GDM1 (cell line): ENCODE measurements at places on chromosomes 3 and 15.

- DNase-seq = no peak
Measured at GRCh38 chr15:96330064-96330449, 443 bp upstream of the NR2F2 start.

- no peak for DNase-seq
Measured at GRCh38 chr3:31813197-31813596, 167.9 kb downstream of the OSBPL10 start.

- no peak for DNase-seq
Measured at GRCh38 chr15:43249236-43249635, 17.5 kb downstream of the TGM5 start.

DNA sequence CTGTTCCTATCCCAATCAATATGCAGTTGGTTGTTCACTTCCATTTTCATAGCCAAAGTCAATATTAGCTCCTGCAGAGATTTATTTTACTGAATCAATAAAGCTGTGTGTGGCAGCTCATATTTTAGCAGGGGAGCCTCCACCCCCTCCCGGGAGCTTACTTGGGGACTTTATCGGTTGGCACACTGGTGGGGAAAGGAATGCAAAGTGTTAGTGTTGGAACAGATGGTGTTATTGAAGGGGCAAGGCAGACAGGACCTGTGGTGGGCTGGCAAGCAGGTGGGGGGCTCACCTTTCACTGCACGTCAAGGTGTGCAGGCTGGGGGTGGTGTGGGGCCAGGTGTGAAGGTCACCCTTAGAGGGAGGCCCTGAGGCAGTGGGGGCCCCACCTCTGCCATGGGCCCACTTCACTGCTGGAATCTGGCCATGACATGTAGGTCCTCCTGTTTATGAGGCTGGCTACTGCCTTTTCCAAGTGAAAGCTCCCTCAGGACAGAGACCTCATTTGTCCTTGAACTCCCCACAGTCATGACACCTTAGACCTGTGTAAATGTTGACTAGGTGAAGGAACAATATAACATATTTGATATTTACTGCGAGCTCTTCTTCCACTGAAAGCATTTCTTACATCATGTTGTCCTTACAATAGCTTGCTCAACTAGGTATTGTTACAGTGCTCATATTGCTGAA lies 44.0 kb upstream of the SEC22A start:
- DNase-seq = no peak

DNA sequence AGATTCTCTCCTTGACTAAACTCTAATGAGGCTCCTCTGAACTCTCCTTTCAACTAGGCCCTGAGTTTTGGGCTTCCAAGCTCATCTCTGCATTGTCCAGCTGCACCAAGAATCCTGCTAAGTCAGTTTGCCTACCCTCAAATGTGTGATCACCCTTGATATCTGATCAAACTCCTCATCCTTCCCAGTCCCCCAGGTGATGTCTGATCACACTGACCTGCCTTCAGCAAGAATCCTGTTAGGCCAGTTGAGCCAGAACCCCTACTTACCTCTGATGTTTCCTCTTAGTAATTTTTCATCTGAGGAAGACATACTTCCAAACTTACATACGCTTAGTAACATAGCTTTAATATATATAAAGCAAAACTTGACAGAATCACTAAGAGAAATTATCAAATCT lies 28.8 kb downstream of the SUMF1 start:
- DNase-seq = no peak

GRCh38 chr3:107710851-107711250 lies 188.1 kb downstream of the BBX start:
- no peak for DNase-seq

- DNase-seq = no peak
Measured at GRCh38 chr3:53513556-53514190, 19.3 kb downstream of the CACNA1D start.

DNA sequence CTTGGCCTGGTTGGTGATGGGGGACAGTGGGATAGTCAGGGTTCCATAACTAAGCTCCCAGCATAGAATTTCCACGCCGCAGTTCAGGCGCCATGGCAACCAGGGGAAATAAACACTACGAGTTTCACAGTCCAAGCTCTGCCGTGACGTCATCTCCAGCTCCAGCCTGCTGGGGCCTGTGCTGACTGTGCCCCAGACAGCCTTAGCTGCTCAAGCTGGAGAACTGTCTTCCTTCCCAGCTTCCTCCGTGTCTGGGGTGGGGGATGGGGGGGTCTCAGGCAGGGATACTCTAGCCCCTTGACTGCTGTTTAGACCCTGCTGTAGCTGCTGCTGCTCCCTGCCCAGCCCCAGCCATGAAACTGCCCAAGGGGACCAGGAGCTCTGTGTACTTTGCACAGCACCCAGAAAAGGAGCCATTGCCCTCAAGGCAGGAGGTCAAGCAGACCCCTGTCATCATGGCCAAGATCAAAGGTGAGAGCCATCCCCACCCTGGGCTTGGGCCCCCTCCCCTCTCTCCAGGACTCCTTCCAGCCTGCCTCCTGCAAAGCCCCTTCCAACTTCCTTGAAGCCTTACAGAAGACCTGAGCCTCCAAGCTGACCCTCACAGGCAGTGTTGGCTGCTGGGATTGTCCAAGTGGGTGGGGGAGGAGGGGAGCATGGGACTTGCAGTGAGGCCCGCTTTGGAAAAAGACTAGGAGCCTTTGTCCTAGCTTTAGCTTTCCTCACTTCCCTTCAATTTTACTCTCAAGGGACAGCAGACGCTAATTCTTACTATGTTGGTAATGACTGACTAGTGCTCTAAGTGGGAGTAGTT lies 11.4 kb upstream of the CSPG4 start:
- DNase-seq = no peak

DNA sequence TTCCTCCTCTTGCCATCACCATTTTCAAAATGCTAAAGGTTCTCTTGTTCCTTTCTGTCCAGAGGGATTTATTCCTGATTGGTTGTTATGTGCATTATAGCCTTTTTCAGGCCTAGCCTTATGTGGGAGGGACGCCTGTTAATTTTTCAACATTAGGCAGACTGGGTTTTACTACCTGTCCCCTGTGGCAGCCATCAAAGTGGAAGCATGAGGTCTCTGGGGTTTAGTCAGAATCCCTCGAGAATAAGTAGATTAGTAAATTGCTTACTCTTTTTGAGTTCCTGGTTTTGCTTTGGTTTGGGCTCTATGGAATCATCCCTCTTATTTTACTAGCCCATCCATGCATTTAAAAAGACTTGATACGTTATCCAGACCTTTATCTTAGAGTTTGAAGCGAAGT lies 32.4 kb downstream of the PAK2 start:
- no peak for DNase-seq

GRCh38 chr3:17179381-17180205 lies 294.8 kb downstream of the PLCL2 start:
- no peak for DNase-seq

DNA sequence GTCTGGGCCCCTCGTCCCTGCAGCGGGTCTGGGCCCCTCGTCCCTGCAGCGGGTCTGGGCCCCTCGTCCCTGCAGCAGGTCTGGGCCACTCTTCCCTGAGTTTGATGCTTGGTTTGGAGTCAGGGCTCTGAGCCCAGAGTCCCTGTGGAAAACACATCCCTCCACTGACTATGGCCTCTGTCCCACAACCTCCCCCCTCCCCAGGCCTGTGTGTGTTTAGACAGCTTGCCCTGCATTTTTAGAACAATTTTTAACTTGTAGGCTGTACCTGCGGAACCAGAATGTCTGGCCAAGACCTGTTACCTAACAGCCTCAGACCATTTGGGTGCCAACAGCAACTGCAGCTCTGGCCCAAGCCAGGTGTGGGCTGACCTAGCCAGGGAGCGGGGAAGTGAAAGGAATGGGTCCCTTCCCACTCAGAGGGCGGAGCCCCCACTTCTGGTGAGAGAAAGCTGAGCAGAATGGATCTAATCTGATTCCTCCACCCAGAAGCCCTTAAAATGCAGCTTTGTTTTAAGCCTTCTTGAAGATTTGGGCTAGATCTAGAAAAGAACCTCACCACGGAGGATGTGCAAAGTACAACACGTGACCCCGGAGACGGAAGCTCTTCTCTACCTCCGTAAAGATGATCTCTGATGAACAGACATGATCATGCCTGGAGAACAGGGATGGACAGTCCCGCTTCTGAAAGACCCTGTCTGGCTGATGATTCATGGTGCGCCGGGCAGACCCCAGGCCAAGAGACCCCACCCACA lies 60.5 kb upstream of the TFRC start:
- no peak for DNase-seq

DNA sequence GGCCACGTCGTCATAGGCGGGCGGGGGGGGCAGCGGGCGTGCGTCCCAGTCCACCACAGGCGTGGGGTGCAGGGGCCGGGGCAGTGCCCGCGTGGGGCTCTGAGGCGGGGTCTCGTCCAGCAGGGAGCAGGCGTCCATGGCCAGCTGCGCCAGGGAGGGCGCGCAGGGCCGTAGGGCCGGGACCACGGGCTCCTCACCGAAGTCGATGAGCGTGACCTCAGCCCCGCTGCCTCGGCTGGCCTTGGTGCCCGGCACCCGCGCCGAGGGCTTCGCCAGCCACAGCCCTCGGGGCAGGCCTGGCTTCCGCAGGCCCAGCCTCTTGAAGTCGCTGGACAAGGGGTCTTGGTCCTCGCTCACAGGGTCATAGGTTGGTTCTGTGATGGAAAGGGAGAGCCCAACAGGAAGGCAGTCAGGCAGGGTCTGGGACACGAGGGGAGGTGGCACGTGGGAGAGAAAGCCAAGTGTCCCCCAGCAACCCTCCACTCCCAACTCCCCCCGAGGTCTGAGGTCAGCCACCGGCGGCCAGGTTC lies 40.0 kb downstream of the TNK2 start:
- no peak for DNase-seq

DNA sequence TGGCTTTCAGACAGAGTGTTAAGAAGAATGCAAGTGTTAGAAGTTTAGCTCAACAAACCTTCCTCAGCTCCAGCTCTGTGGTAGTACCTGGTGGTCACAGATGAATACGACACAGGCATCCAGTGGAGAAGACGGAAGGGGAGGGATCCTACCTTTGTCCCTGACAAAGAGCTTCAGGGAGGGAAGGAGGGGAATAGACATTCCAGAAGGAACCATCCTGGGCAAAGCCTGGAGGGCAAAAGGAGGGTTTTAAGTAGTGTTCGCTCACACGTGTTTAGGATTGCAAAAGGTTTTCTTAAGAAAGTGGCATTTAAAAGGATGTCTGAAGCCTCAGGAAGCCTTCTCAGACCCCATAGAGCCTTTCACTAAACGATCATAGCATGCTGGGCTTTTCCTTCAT lies 2.8 kb downstream of the CHCHD4 start:
- no peak for DNase-seq

- DNase-seq = peak; percentile 23
Measured at GRCh38 chr15:98787936-98788757, 139.8 kb downstream of the IGF1R start.

- no peak for DNase-seq
Measured at GRCh38 chr3:180700941-180701340, 21.7 kb upstream of the CCDC39 start.

GRCh38 chr3:152236716-152237115 lies 32.0 kb upstream of the MBNL1 start:
- no peak for DNase-seq

DNA sequence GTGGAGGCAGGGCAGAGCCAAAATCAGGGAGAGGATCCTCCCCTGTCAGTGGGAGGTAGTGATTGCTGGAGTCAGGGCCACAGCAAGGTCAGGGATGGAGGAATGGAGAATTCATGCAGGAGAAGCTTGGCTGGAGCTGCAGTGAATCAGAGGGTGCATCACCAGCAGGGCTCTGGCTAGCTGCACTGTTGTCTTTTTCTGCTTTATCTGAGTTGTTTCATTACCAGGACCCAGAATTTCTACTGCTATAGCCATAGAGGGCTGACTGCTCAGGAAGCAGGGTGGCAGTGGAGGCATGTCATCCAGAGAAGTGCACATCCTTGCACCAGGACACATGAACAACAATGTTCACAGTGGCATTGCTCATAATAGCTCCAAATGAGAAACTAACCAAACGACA lies 113.5 kb upstream of the GALNT15 start:
- no peak for DNase-seq

- no peak for DNase-seq
Measured at GRCh38 chr3:65497846-65498245, 540.9 kb downstream of the MAGI1 start.

DNA sequence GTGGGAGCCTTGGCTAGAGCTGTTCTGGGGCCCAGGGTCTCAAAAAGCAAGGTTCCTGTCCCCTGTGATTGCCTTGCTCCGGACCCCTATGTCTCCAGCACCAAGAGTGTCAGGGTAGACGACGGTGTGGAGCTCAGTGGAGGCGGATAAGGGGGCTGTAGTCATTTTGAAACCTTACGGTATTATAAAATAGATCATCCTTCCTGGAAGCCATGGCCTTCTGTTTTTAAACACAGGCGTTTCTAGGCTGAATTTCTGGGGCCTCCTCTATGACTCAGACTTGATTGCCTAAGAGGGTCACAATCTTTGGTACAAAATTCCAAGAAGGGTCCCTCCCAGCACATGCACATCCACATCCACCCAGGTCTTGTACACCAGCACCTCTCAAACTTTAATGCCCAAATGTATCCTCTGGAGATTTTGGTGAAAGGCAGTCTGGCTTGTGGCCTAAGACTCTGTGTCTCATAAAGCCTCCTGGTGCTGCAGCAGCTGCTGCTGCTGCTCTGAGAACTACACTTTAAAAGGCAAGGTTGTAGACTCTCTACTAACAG lies 70.5 kb upstream of the XCR1 start:
- DNase-seq = no peak

GRCh38 chr15:80697075-80697685 lies 2.1 kb downstream of the ABHD17C start:
- no peak for DNase-seq

GRCh38 chr3:56219894-56220805 lies 248.1 kb downstream of the ERC2 start:
- no peak for DNase-seq

DNA sequence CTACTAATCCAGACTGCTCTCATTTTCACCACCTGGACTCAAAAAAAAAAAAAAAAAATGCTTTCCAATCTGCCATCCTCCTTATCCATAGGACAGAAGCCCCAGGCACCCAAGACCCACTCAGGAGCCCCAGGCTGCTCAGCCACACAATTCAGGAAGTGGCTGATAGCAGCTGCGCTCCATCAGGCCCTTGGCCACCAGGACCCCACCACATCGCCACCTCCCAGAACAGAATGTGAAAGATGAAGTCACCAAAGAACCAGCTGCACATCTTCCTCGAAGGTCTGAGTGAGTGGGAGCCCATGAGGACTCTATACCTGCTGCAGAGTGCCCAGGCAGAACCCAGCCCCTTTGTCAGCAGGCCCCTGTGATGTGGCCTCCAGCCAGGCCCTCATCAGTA lies 19.5 kb downstream of the POC1A start:
- peak; percentile 23 for DNase-seq

GRCh38 chr3:195746751-195747150 lies 26.0 kb downstream of the MUC20 start:
- no peak for DNase-seq

GRCh38 chr3:152213203-152213602 lies 55.5 kb upstream of the MBNL1 start:
- DNase-seq = no peak

GRCh38 chr3:112966633-112967032 lies 8.3 kb downstream of the CD200R1 start:
- DNase-seq = peak; percentile 23

GRCh38 chr3:33131331-33132018 lies 17.7 kb downstream of the CRTAP start:
- peak; percentile 51 for DNase-seq
